ENCODE measurements at places on chromosomes 3 and 15.

DNA sequence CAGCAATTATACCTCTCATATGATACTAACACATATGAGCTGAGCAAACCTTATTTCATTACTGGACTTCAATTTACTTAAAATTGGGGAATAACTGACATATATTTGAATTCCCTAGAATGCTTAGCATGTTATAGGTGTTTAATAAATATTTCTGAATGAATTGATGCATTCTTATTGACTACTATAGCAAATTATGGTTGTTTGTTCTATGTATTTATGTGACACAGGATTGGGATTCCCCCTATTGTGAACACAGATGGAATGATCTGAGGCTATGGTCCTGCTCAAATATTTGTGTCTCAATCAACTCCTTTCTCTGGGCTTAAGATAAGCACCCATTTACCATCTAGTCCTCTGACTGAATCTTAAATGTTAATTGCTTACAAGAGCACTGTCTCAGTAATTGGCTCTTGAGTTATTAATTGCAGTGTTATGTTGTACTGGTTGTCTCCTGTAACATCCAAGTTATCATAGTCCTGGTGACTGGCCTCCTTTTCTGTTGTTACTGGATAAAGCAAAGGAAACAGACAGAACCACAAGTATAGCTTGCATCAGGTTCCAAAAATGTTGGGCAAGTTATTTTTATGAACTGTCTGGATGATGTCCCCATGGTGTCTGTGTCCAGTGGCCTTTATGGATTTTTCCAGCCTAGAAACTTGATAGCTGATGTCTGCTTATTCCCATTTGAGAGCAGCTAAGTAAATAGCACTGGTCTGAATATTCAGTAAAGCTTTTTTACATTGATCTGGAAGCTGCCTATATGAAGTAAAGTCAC, 2.3 kb upstream of the UACA start:
- DNase-seq: no peak

DNA sequence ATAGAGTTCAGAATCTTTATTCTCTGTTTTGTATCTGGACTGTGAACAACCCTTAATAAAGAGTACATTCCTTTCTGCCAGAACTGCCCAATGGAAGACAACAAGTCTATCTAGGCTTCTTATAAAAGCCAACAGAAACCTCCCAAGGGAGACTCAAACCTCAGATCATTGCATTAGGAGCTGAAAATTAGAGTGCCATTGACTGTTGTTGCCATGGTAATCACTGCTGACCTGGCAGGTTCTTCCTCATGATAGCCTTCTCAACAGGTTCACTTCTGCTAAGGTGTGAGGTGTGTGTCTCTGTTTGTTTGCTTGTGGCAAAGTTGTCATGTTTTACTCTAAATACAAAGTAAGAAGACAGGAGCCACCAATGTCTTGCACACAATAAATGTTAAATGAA, 79.2 kb downstream of the TMEM108 start:
- DNase-seq: no peak

GRCh38 chr3:25854635-25855034, 64.7 kb downstream of the OXSM start:
- DNase-seq: no peak

DNA sequence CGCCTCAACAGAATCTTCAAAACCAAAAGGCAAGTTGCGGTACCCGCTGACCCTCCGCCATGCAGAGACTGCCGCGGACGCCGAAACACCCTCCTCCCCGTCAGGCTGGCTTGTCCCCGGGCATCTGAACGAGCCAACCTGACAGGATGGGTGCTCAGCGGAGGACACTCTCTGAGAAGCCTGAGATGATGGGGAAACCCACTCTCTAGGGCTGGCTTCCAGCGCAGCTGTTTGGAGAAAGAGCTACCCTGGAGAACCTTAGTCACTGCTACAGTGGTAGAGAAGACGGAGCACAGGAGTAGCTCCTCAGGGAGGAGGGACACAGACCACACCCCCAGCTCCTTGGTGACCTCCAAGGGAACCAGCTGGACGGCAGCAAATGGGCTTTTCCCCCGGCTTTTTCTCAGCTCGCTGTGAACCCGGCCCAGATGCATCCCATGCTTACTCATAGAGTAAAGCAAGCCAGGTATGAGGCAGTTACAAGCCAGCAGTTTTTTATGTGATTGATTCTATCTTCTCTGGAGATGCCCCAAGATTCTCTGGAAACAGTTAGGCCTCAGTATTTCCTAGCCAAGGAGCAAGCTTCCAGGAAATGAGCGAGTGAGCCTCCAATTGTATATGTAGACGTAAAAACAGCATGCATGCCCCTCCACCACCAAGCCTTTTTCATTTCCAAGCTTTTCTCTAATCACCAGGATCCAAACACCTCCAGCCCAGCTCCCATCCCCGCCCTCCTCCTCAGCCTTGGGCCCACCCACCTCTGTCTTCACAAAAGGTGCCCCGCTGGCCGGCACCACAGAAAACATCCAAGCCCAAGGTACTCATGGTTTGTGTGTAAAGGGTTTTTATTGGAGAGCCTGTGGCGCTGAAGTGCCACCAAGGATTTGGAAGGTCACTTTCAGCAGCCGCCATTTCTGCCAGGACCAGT, 38.7 kb downstream of the FAM174B start:
- no peak for DNase-seq

DNA sequence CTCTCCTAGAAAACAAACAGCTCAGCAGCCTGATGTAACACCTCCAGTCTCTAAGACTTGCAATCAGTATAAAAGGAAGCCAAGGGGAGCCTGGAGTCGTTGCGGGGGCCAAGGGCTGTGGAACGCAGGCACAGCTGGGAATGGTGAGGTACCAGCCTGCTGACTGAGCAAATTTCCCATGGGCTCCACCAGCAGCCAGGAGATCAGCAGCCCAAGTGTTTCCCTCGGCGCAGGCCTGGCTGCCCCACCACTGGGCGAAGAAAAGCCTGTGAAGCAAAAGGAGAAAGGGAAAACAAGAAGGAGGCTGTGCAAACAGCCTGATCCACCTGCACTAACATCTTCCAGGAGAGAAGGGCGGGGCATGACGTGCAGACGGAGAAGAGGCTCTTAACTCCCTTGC, 155.3 kb downstream of the SHQ1 start:
- DNase-seq: no peak

DNA sequence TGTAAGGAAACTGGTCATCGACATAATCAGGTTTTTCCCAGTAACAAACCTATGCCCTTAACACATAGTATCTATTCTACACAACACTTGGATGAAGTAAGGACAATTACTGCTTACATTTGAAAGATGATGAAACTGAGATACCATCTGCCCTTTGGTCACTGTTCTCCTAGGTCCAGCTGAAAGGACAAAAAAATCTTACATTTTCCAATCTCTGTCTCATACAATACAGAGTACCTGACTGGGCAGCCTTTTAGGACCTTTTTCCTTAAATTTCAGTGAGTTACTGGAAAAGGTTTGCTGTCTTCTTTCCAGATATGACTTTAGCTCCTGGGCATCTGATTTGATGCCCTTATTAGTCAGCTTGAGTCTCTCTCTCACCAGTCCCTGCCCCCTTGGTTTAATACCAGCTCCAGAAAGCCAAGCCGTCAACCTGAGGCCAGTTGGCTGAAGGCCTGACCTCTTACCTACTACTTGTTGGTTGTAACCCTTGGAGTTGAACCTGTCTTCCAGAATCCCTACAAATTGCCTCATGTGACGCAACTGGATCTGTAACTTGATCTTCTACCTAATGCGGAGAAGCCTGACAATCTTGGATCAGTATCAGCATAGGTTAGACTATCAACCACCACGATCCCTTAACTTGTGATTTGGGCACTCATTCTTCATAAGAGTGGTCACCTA, 355.3 kb upstream of the ZNF385D start:
- DNase-seq: no peak

DNA sequence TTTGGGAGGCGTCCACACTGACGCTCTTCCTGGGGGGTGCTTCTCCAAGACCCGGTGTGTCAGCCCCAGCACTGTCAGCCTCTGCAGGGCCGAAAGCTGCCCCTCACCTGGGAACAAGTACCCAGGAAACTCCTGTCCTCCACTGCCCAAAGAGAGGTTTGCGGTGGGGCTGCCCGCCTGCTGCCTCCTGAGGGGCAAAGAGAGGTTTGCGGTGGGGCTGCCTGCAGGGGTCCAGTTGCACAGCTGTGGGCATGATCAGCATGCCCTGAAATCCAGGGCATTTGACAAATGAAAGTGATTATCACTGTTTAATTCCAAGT, 15.1 kb upstream of the SNRPA1 start:
- DNase-seq: no peak

- peak; percentile 85 for DNase-seq
These were observed 195.0 kb upstream of the EPHA3 start for GRCh38 chr3:88912294-88912877.

DNA sequence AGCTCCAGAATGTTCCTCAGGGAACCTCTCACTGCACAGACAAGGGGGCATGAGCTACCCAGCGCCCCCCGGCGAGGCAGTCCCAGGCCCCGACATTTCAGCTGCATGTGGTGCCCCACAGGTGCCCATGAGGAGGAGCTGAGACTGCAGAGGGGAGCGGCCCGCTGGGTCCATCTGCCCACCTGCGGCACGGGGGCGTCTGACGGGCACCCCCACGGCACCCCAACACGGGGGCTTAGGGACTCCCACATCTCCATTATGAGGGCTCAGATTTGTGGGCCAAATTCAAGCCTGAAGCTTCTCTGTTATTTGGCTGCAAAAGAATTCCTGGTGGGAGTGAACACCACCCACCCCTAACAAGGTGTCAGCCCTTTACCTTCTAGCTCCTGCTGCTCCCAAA, 258.4 kb downstream of the UACA start:
- DNase-seq: no peak

DNA sequence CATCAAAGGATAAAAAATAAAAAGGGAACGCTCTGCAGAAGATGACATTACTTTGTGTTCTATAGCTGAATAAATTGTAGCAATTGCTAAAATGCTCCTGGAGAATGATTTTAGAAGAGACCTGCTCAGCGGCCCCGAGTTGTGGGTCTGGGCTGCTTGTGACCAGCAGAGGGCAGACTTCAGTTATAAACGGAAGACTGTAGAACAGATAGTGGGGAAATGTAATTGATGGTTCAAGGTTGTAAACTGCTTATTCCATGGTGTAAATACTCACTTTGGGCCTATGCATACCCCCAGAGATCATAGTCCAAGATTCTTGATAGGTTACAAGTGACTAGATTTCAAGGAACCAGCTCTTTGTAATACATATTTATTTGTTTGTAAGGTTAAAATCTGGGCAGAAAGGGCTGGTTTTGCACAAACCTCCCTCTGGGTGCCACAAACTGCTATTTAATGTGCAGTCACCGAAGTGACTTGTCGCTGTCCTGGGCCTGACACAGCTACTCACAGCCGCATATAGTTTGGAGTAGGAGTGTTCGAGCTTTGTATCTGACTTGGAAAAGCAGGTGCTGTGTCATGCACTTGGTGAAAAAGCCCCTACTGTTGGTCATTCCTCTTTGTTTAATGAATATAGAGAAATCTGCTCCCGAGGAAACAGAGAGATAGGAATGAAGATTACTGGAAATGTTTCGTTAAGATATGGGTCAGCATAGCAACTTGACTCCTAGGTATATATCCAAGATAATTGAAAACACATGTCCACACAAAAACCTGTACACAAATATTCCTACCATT, 34.7 kb upstream of the NDUFB4 start:
- peak; percentile 67 for DNase-seq

- DNase-seq: no peak
These were observed 17.8 kb upstream of the RARRES1 start for GRCh38 chr3:158750016-158750415.
